ENCODE measurements at places on chromosomes 2 and 18. TPM values are rescaled to one million over a fixed set of nuclear protein-coding genes. Genes with fewer than 3 reads are reported as not detected.

- peak overlapping the region; percentile 76 for H3K4me3 ChIP-seq
- H3K4me1 ChIP-seq: peaks cover 23% of the 10 kb centered on the region
- no peaks in the 10 kb centered on the region for H3K27me3 ChIP-seq
- peaks cover 16% of the 10 kb centered on the region for H3K36me3 ChIP-seq
Observed at GRCh38 chr2:24792542-24792873, 683 bp downstream of the PTRHD1 start.

DNA sequence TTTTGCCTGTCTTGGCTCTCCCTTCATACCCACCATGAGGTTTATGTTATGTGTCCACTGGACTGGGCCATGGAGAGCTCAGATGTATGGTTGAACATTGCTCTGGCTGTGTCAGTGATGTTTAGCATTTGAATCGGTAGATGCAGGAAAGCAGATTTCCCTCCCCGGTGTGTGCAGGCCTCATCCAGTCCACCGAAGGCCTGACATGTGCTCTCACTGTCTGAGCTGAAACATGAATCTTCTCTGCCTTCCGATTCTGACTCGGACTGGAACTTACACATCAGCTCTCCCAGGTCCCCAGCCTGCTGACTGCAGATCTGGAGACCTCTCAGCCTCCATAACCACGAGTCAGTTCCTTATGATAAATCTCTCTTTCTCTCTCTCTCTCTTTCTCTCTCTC is 72.4 kb upstream of the SLC66A3 start:
- peaks cover 13% of the 10 kb centered on the region for H3K4me1 ChIP-seq
- H3K4me3 ChIP-seq: no peak overlapping the region
- H3K36me3 ChIP-seq: no peaks in the 10 kb centered on the region
- no peak overlapping the region for H3K27ac ChIP-seq
- no peak for DNase-seq
- no peaks in the 10 kb centered on the region for H3K27me3 ChIP-seq

DNA sequence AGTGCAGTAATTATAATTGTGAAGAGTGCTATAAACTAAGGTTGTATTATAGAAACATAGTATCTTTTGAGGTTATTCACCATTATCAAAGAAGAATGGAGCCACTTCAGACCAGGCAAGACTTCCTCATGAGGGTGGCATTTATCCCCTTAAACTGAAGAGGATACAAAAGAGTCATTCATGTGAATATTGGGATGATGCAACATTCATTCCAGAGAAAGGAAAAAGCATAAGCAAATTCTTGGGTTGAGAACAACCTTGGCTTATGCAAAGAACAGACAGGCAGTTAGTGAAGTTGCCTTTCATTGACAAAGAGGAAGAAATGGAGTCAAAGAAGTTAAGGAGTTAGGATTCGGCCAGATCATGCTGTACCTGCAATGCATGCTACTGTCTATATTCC is 682.5 kb downstream of the MBD2 start:
- H3K4me1 ChIP-seq: no peaks in the 10 kb centered on the region
- no peak for DNase-seq
- H3K27ac ChIP-seq: no peak overlapping the region
- H3K36me3 ChIP-seq: no peaks in the 10 kb centered on the region
- no peak overlapping the region for H3K4me3 ChIP-seq

- no peaks in the 10 kb centered on the region for H3K36me3 ChIP-seq
- no peaks in the 10 kb centered on the region for H3K27me3 ChIP-seq
Observed at GRCh38 chr18:57854726-57855125, 51.6 kb upstream of the ATP8B1 start.

DNA sequence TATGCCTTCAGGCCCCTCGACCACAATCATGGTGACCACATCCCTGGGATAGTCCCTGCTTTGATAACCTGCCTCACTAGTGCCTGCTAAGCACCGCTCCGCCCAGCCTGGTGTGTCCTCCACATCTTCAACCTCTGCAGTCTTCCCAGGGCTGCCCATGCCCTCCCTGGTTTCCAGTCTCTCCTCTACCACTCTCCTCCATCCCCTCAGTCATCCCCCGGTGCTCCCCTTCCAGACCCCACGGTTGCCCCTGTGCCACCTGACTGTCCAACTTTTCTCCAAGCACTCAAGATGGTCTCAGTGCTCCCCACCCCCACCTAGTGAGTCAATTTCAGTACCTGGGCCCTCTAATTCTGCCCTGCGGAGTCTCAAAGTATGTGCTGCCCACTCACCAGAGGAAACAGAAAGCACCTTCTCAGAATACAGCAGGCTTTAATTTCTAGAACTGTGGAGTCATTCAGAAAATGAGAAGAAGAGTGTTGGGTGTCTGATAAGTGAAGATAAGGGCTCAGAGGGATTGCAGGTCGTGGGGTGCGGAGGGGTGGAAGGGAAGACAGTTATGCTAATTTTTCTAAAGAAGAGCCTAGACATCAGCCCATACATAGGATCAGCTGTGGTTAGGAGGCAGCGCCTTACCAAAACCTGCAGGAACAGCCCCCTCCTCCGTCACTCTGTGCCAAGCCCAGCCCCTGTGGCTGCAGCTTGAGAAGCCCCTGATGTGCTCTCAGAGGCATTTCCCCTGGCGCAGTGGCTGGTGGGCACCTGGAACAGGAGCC is 53.6 kb upstream of the CAB39 start:
- no peak overlapping the region for H3K4me3 ChIP-seq
- H3K36me3 ChIP-seq: no peaks in the 10 kb centered on the region
- DNase-seq: no peak
- no peak overlapping the region for H3K27ac ChIP-seq

- no peaks in the 10 kb centered on the region for H3K4me1 ChIP-seq
- H3K36me3 ChIP-seq: no peaks in the 10 kb centered on the region
- DNase-seq: no peak
- H3K27ac ChIP-seq: no peak overlapping the region
Observed at GRCh38 chr2:3139906-3140305, 237.7 kb downstream of the EIPR1 start.

- peaks cover 6% of the 10 kb centered on the region for H3K36me3 ChIP-seq
- DNase-seq: peak; percentile 78
- H3K27ac ChIP-seq: peak overlapping the region; percentile 35
- no peaks in the 10 kb centered on the region for H3K27me3 ChIP-seq
- H3K4me3 ChIP-seq: peak overlapping the region; percentile 75
Observed at GRCh38 chr2:96205888-96206287, 2.7 kb downstream of the STARD7 start.

DNA sequence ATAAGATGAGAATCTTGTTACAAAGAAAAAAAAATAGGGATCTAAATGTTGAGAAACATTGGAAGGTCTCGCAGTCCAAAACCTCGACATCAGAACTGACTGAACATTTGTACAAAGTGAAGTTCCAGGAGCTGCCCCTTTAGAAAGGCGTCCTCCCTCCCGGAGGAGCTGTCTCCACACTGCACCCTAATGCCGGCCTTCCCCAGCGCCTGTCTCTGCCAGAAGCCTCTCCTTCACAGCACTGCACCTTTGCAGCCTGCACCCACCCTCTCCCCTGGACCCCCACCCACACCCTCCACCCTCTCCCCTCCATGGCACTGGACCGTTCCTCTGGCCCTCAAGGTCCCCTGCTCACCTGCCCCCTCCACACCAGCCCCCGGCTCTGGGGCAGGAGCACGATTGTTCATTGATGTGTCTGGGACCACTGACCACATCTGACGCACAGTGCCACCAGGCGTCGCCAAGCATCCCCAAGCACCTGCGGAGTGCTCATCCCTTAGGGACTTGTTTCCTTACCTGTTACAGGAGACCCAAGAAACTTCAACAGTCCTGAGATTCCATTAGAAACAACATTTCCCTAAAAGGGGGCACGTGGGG is 90.3 kb upstream of the SNTG2 start:
- no peak overlapping the region for H3K27ac ChIP-seq
- peak; percentile 20 for DNase-seq
- no peaks in the 10 kb centered on the region for H3K4me1 ChIP-seq

GRCh38 chr2:36587101-36587500 is 10.9 kb downstream of the FEZ2 start:
- H3K27ac ChIP-seq: no peak overlapping the region
- no peaks in the 10 kb centered on the region for H3K4me1 ChIP-seq
- no peak for DNase-seq
- no peak overlapping the region for H3K4me3 ChIP-seq

GRCh38 chr2:73337828-73338227 is 44.5 kb upstream of the EGR4 start:
- no peak overlapping the region for H3K27ac ChIP-seq
- no peak overlapping the region for H3K4me3 ChIP-seq
- DNase-seq: no peak
- no peaks in the 10 kb centered on the region for H3K4me1 ChIP-seq
- no peaks in the 10 kb centered on the region for H3K36me3 ChIP-seq
- peaks cover 52% of the 10 kb centered on the region for H3K27me3 ChIP-seq

Gene RMND5A
- total RNA-seq: 23.4 TPM

Gene DNAH7
- total RNA-seq: 1.9 TPM

Gene LIMS3
- 0.26 TPM for total RNA-seq

Gene AOX1
- total RNA-seq: 54.9 TPM
